GM04504 (cell line): ENCODE measurements at places on chromosomes 1 and 21.

GRCh38 chr21:46287541-46287940 is 1.4 kb downstream of the YBEY start:
- DNase-seq, result no peak

DNA sequence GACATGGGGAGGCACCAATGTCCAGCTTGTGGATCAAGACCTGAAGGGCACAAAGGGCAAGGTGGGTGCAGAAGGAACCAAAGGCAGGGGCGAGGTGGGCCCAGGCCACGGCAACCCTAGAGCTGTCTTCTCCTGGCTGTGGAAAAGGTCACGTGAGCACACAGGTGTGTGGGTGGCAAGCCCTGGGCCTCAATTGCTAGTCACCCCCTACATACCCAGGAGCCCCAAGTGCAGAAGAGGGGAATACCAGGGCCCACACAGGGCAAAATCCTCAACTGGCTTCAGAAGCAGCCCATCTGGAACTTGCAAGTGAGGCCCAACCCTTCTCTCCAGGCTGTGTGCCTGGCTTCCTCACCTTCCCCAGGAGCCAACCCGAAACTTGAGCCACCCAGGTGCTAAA is 25.6 kb downstream of the ZBTB17 start:
- no peak for DNase-seq

- no peak for DNase-seq
Measured at GRCh38 chr1:175508320-175509110, 234.9 kb downstream of the TNR start.

- DNase-seq, result no peak
Measured at GRCh38 chr1:186819126-186819525, 9.6 kb upstream of the PLA2G4A start.

- DNase-seq, result no peak
Measured at GRCh38 chr1:243549108-243549507, 293.3 kb downstream of the SDCCAG8 start.

DNA sequence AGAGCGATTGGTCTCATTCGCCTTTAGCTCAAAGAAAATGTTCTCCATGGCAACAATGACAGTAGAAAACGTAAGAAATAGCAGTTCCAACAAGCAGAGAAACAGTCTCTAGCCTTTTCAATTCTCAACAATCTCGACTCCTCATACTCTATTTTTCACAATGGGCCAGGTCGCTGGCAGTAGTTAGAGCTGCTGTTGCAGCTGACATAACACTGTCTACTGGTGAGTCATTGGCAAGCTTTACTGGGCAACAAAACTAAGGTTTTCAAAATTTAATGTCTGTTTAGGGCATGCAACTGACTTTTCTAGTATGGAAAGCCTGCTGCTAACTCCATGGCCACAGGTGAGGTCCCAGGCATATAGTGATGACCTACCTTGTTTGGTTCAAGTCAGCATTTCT is 221.1 kb upstream of the KAZN start:
- no peak for DNase-seq

- DNase-seq, result no peak
Measured at GRCh38 chr21:38661889-38662568, 143.7 kb upstream of the ETS2 start.

DNA sequence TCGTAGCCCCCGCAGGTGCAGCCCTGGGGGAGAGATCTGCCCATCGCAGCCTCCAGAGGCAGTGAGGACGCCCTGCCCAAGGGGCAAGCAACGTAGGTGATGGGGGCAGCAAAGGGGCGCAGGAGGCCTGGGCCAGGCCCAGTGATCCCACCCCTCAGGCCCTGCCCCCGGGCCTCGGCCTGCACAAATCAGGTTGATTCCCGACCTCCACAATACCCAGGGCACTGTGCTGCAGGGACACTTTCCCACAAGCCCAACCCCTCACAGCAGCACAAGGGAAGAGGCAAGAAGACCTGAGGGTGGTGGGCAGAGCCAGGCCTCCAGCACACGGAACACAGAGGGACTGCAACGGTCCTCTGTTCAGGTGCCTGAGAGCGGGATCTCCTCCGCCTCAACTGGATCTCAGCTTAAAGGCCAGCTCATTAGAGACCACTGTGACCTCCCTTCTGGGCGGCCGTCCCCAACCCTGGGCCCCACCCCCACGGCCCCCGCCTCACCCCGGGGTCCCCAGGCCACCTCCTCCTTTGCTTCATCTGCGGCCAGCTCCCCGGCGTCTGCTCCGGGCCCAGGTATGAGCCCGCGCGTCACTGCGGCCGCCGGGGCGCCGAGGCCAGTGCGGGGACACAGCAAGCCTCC is 812 bp upstream of the ARF1 start:
- no peak for DNase-seq

- DNase-seq, result no peak
Measured at GRCh38 chr1:1162597-1163537, 10.8 kb upstream of the TTLL10 start.

- no peak for DNase-seq
Measured at GRCh38 chr1:231526536-231526935, 1.9 kb upstream of the TSNAX start.

- DNase-seq, result no peak
Measured at GRCh38 chr1:172810480-172811175, 151.7 kb downstream of the FASLG start.

DNA sequence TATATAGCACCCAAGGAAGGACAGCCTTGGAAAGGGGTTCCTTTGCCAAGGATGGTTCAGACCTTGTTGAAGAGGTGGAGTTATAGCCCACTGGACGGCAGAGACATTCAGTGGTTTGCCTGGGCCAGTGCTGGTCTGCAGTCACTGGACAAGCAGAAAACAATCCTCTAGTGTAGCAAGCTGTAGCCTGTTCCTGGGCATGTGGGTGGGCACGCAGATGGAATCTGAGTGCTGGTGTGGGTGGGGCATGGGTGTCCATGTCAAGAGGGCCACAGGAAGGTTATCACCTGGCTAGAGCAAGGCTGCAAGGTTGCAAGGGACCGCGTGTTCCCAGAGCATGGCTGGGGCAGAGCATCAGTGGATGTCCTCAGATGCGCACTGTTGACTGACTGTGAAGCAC is 244.7 kb downstream of the PTPRU start:
- no peak for DNase-seq
